ENCODE measurements at places on chromosomes 16 and 17.

DNA sequence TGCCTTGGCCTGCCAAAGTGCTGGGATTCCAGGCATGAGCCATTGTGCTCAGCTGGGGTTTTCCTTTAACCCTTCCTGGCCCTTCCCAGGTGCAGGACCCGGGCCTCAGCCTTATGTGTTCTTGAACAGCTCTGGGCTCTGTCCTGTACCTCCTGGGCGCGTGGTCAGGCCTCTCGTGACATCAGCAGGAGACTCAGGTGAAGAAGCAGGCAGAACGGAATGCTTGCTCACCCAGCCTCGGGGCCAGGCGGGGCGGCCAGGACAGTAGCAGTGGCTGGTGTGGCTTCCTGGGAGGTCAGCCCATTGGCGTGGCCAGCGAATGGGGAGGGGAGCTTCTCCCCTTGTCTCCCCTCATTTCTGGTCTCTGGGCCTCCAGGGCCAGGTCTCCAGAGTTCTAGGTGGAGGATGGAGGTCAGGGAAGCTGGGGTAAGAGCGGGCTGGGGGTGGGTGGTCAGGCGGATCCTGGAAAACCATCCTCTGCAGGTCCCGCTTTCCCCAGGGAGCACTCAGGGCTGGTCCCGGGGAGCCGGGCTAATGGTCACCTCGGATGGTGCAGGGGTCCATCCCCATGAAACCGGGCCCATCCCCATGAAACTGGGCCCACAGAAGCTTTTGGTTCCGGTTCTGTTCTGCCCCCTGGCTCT lies 281.5 kb downstream of the SEC14L1 start:
- DNase-seq = peak; percentile 54

DNA sequence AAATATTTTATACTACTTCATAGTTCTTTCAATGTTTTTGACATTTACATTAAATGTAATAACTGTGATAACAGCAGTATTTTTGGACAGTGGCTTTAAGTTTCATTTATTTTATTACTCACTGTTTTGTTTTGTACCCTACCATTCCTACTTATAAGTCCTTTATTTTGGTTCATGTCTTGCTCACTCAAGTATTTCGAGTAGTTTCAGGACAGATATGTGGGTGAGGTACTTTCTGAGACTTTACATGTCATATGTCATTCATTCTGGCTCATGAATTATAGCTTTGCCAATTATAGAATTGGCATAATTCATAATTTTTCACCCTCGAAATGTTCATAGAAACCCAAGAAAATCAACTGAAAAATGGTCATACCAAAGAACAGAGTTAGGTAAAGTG lies 44.4 kb downstream of the PIK3R5 start:
- DNase-seq = no peak

DNA sequence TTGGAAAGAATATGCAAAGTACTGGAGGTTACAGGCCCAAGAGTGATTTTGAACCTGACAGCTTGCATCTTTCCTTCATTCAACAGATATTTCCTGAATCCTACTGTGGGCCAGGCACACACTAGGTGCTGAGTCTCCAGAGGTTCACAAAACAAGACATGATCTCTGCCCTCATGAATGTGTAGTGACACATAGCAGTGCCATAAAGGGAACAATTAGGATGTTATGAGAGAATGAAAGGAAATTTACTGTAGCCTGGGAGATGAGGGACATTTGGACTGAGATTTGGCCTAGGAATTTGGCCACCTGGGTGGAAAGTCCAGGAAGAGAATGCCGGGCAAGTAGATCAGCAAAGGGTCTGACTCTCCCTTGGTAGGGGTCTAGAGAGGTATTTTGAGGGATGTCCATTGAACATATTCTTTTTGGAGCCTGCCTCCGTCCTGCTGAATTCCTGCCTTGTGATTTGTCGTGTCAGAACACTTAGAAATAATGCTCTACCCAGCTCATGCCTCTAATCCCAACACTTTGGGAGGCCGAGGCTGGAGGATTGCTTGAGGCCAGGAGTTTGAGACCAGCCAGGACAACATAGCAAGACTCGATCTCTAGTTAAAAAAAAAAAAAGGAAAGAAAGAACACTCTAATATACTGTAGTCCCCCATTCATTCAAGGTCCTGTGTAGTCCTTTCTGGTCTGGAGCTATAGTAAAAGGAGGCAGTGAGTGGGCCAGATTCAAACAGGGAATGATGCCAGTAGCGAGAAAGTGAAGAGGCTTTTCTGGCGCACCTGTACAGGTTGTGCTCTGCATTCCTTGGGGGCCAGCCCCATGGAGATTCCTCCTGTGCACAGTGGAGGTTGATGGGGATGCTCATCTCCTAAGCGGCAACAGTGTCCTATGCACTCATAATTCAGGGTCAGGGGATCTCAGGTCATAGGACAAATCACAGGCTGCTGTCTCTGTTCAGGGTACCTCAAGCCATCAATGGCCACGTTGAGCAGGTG lies 90.6 kb upstream of the CLEC18A start:
- DNase-seq = no peak

DNA sequence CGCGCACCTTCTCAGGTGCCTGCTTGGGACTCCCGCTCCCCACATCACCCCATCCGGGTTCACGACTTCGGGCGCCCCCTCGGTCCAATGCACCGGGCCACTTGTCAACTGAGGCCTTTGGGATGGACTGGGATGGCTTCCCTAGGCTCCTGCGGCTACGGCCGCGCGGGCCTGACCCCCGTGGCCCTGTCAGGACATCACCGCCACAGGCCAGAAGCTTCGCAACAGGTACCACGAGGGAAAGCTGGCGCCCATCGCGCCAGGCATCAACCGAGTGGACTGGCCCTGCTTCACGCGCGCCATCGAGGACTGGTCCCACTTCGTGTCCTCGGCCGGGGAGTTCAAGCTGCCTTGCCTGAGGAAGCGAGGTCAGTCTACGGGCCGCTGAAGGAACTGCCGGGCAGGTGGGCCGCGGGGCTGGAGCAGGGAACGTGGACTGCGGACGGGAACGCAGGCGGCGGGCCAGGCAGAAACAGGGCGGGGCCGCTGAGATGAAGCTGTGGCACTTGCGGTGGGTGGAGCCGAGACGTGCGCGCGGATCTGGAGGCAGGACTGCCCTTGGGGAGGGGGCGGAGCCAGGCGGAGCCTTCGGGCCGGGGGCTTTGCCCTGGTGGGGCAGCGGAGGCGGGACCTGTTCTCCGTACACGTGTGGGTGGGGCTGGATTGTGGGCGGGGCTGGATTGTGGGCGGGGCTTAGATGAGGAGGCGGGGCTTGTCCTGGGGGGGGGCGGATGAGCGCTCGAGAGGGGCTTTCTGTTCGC lies 13.7 kb upstream of the CNGB1 start:
- no peak for DNase-seq

GRCh38 chr17:82267575-82268379 lies 5.7 kb downstream of the CSNK1D start:
- peak; percentile 85 for DNase-seq
